ENCODE measurements at places on chromosomes 6 and 20.
A peak's percentile ranks its signal among the peaks of the same experiment; 100 is the strongest.

DNA sequence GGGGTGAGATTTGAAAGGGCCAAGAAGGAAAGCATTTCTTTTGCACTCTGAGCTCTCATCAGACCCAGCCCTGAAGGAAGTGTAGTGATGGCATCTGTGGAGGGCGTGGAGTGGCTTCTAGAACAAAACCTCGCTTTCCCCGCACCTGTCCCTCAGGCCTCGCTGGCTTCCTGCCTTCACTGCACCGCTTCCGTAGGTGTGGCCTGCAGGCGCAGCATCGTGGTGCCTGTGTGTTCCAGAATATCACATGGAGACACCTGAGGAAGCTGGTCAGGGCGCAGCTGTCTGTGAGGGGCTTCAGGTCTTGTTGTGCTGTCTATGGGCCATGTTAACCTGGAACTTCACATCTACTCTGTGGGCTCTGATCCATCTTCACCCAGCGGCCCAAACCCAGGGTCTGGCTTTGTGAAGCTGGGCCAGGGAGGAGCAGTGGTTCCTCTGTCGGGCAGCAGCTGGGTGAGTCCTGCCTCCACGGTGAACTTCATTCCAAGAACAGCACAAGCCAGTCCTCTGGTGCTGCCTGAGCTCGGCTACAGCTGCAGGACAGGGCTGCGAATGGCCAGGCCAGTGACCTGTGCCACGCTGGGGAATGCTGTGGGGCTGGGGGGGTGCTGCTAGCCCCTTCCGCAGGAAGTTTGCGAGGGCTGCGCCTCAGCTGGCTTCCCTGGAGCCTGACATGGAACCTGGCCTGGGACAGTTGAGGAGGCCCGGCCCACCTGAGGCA lies 40.9 kb downstream of the DSTN start:
- no peak for DNase-seq

DNA sequence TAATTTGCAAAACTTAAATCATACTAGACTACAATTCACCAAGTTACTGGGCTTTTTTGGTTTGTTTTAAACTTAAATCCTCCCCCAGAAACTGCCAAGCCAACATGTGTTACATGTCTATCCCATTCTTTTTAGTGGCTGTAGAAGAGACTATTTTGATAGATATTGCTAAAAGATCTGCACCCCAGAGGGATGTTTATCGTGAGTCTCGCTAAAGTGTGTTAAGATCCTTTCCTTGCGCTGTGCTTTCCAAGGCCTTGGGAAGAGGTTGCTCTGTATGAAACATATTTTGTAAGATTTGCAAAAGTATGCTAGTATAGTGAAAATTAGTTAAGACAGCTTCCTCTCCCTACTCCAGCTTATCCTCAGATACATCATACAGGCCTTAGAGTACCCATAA lies 63.0 kb downstream of the GPX5 start:
- DNase-seq = no peak

- no peak for DNase-seq
These were observed 432.5 kb downstream of the CD109 start for GRCh38 chr6:74128536-74128935.

DNA sequence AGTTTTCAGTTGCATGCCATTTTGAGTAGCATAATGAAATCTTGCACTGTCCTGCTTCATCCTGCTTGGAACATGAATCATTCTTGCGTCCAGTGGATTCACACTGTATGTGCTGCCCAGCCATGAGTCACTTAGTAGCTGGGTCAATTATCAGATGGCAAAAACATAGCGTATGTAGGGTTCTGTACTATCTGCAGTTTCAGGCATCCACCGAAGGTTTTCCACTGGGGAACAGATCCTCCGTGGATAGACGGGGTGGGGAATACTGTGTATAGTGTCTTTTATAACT lies 61.4 kb downstream of the IL22RA2 start:
- no peak for DNase-seq

DNA sequence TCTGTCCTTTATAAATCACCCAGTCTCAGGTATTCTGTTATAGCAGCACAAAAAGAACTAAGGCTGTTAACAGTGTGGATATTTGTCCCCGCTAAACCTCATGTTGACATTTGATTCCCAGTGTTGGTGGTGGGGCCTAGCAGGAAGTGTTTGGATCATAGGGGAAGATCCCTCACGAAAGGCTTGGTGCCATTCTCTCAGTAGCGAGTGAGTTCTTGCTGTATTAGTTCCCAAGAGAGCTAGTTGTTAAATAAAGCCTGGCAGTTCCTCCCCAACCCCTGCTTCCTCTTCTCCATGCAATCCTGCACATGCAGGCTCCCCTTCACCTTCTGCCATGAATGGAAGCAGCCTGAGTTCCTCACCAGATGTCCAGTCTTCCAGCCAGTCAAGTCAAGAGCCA lies 29.8 kb upstream of the ERVFRD-1 start:
- DNase-seq = no peak

DNA sequence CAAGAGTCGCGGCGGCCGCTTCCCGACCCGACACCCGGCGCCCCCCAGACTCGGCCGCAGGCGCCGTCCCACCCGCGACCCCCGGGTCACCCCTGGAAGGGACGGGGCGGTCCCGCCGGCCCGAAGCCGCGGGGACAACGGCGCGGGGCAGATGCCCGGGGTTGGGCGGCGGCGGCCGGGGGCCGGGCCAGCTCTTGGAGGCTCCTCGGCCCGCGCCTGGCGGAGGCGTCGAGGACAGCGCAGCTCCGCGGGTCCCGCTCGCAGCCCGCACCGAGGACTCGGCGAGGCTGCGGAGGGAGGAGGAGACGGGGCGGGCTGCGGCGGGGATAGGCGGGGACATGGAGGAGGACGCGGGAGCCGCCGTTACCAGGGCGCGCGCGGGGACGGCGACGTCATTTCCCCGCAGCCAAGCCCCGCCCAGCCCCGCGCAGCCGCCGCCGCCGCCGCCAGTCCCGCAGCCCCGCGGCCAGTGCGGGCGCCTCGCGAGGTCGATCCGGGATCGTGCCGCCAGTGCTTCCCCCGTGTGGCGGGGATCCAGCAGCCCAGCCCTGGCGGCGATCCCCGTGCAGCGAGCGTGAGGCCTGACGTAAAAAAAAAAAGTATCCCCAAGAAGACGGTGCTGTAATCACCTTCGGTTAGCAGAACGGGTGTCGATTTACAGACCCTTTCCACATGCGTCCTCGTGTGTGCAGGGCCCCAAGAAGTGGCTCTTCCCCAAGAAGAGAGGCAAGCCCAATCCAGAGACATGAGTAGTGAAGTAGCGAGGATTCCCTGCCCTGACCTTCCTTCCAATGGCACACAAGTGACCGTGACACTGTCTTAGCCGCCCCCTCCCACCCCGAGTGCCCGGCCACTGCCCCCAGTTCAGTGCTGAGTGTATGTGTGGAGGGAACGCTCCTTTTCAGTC lies at the start of gene FAM184A:
TSS of gene FAM184A (minus strand) at position 289 of the 907 bp plus-strand sequence. CDS start 365 bp downstream, outside the sequence.
- peak; percentile 61 for DNase-seq

DNA sequence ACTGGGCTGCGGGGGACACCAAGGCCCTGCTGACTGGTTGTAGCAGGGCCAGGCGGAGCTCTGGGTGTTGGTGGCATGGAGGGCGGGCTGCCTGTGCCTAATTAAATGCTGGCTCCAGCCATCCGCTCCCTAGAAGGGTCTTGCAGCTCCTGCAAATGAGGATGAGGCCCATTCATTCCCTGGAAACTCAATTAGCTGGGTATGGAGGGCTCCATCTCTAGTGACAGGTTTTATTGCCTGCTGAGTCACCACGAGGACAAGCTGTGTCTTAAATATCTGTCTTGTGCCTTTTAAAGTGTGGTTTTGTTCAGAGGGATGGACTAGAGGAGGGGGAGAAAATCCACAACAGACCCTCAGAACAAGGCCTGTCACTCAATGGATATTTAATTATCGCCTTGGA lies 60.9 kb downstream of the SULF2 start:
- DNase-seq = no peak

DNA sequence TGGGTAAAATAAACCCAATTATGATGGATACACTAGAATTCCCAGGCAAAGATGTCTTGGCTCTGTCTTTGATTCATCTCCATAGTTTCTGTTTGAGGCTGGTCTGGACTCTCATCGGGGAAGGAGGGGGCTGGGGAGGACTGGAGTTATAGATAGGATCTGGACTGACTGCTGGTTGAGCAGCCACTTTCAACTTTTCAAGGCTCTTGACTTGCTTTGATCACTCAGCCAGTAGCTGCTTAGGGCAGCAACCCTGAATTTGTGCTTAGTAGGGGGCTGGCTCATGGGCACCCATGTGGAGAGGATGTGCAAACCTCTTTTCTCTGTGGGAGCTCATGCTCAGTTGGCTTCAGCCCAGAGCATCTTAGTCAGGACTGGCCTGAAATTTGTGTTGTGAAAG lies 114.0 kb upstream of the NEDD9 start:
- no peak for DNase-seq

DNA sequence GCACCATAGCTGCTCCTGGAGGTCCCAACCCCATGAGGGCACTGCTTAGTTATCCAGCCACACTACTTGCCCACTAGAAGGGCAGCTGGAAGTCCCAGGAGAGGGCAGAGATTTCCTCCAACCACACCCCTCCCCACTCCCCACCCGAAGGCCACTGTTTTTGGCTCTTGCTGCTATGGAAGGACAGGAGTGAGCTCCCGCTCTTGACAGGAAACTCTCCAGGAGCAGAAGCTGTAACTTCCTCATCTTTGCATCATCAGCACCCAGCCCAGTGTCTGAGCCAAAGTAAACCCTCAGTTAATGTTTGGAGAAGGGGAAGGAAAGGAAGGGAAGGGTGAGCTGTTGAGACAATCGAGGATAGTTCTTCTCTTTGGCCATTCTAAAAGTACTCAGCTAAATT lies 120.7 kb downstream of the MTFR2 start:
- no peak for DNase-seq

DNA sequence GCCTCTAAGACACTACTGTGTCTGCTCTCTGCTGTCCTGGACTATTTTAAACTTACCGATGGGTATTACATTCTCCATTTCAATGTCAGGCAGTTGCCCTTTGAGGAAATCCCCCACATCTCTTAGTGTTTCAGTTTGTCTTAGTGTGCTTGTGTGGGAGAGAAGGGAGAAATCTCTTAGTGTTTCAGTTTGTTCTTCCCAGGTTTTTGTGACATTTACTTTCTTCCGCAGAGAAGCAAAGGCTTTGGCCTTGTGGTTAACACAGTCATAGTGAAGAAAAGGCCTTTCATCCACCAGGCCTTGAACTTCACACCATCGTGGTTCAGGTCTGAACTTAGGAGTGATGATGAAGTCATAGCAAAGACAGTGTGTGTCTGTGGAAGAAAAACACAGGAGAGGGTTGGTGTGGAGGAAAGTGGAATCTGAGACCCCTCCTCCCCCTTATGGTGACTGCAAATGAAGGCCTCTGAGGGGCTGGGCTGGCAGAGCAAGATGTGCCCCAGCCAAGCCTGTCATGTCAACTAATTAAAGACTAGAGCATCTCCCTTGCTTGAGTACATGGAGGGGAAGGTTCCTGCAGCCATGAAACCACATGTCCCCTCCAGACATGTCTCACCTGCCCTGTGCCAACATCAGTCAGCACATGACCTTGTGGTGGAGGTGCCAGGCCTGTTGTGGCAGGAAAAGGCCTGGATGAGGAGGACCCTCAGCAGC lies 23.9 kb downstream of the RAET1L start:
- DNase-seq = no peak

DNA sequence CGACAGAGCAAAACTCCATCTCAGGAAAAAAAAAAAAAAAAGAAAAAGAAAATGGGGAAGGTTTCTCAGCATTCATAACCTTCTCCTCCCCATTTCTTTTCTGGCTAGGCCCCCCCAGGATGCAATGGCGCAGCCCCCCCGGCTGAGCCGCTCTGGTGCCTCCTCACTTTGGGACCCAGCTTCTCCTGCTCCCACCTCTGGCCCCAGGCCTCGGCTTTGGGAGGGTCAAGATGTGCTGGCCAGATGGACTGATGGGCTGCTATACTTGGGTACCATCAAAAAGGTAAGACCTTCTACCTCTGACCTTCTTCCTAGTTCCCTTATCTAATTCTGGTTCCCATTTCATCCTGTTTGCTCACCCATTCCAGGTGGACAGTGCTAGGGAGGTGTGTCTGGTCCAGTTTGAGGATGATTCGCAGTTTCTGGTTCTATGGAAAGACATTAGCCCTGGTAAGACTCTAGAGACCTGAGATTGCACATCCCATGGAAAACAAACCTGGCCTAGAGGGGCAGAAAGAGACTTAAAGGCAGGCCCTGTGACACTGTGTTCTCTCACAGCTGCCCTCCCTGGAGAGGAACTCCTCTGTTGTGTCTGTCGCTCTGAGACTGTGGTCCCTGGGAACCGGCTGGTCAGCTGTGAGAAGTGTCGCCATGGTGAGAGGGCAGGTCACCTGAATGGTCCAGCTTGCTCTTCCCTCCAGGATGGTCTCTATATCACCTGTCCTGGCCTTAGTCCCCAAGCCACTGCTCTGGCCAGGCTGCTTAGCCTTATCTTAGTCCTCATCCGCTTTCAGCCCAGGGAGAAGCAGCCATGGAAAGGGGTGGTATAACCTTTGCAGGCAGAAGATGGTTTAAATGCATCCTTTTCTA lies 1.6 kb downstream of the PHF1 start:
- no peak for DNase-seq

DNA sequence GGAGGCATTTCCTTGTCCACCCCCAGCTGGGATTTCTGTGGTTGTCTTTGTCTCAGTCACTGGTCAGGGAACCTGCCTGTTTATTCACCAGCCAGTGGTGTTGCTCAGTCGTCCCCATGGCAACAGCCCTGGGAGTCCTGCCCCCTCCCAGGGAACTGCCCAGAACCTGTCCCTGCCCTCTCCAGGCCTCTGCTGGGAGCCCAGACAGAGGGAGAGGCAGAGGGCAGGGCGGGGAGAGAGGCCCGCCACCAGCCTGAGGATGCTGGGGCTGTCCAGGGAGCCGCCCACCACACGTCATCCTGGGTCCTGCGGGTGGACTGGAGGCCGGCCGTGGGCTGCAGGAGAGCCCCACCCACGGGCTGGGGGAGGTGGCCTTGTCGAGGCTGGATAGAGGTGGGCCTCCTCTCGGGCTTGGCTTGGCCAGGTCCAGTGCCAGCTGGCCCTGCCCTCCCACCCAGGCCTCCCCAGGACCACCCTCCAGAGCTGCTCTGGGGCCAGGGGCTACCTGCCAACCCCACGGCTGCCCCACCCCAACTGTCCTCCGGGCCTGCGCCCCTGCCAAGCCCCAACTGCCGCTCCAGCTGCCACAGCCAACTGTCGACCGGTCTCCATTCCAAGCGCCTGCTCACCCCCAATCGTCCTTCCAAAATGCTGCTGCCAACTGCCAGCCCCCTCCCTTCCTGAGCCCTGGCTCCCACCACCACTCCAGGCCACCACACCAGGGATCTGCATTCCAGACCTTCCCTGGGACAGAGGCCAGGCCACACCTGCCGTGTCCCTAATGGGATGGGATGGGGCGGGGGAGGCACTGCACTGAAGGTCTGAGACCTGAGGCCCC lies 4.2 kb upstream of the ZBTB46 start:
- peak; percentile 93 for DNase-seq

DNA sequence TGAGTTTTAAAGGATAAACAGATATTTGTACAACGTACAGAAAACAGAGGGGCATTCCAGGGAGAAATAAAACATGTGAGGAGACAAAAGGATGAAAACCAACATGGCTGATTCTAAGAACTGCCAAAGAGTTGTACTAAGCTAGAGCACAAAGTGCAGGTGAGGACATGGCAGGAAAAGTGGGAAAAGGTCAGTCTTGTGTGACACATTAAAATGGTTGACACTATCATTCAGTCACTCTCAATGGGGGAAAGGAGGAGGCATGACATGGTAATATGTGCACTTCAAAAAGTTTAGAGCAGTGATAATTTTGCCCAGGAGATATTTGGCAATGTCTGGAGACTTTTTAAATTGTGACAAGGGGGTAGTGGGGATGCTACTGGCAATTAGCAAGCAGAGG lies 21.8 kb downstream of the PHIP start:
- DNase-seq = no peak
